ENCODE measurements at places on chromosomes 12 and 14.

DNA sequence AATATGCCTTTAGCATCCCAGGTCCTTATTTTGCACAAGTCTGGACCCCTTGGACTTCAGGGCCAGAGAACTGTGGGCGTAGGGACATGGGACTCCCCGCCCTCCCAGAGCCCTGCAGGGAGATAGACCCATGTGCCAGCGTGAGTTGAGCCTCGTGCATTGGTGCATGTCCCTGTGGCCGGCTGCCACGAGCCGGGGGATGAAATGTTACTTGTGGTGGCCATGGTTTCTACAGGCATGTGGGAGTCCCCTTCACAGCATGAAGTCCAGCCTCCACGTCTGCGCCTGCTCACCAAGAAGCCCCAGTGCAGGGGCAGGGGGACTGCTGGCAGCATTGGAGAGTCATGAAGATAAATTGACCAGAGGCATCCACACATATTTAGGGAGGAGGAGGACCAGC, 470.0 kb downstream of the BCL11B start:
- DNase-seq = no peak

DNA sequence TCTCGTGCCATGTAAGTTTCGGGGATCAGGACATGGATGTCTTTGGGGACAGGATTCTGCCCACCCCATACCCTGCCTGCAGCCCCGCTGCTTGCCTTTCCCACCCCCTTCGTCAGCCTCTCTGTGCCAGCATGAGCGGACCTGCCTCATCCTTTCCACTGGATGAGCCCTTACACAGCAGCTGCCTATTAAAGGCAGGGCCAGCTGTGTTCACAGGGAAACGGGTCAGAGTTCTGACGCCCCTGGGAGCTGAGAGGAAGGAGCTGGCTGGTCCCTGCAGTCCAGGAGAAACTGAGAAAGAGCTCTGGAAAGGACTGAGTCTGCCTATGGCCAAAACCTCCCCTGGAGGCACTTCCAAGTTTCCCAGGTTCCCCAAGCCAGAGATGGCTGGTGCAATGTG, 83.5 kb upstream of the NCOR2 start:
- no peak for DNase-seq

GRCh38 chr12:19171731-19172130, 42.2 kb downstream of the PLEKHA5 start:
- DNase-seq = no peak

GRCh38 chr14:68639758-68640574, 152.9 kb downstream of the ZFP36L1 start:
- no peak for DNase-seq

DNA sequence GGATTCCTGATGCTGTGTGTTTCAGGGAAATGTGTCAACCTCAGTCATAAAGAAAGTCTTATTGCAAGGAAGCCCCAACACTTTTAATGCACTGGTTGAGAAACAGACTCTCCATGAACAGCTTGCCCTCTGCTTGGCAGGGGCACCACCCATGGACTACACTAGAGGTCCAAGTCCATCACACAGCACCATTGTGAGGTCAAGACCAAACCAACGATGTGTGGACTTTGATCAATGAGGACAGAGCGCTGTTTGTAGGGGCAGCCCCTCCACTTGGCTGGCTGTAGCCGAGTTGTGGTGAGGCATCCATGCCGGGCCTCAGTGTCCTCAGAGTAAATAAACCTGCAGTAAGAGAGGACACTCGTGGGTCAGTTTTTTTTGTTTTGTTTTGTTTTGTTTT, 29.8 kb downstream of the ZFYVE21 start:
- no peak for DNase-seq

GRCh38 chr14:44963775-44964380, 1.9 kb downstream of the TOGARAM1 start:
- DNase-seq = no peak

DNA sequence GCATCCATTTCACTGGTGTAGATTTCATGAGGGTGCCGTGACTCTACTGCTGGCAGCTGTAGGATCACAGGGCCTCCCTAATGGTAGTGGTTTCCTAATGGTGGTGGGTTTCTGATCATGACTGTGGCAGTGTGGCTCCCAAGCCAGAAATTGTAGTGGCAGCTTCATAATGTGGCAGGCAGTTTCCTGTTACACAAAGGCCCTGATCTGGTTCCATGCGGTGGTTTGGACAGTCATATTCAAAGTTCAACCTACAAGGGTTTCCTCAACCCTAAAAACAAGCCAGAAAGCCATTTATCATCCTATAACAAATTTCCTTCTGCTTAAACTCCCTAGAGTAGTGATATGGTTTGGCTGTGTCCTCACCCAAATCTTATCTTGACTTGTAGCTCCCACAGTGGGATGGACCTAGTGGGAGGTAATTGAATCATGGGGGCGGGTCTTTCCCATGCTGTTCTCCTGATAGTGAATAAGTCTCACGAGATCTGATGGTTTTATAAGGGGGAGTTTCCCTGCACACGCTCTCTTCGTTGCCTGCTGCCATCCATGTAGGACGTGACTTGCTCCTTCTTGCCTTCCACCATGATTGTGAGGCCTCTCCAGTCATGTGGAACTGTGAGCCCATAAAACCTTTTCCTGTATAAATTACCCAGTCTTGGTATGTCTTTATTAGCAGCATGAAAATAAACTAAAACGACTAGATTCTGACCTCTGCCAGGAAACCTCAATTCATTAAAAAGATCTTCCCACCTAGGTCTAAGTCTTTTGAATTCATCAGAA, 257.1 kb downstream of the EFCAB11 start:
- DNase-seq = no peak

GRCh38 chr12:105968025-105968424, 170.7 kb downstream of the NUAK1 start:
- no peak for DNase-seq

GRCh38 chr12:4909410-4909733, 333 bp upstream of the KCNA1 start:
- DNase-seq = no peak

DNA sequence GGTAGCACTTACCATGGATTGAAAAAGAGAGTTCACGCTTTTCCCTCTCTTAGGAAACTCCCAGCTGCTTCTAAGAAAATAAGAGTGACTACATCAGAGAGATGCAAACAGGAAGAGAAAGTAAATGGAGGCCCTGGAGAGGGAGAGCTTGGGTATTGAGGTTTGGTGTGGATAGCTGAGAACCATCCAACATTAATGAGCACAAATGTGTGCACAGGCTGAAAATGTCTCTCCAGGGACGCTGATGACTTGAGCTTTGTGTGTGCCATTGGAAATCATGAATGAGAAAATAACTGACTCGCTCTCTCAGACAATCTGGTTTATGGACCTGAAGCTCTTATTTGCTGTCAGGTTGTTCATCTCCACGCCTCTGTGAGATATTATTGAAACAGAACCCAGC, 318.8 kb downstream of the NRXN3 start:
- no peak for DNase-seq

- no peak for DNase-seq
Observed at GRCh38 chr14:78951602-78952001, 781.4 kb downstream of the NRXN3 start.

GRCh38 chr12:52032446-52032803, 18.8 kb upstream of the NR4A1 start:
- DNase-seq = no peak

DNA sequence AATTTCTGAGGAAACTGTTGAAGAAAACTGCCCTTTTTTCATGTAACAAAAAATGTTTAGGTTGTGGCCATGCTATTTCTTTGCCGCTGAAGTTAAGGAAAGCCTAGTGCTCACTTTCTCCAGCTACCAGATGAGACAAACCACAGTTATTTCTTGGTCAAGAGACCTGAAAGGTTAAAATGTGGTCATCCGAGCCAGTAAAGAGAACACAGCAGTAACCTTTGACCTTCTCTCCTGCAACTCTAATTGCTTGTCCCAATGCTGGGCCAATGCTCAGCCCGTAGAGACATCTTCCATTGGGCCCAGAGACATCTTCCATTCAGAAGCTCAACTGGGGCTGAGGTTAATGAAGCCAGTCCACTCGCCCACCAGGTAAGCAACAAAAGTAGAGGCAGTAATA, 109.8 kb upstream of the CPSF6 start:
- DNase-seq = no peak

GRCh38 chr12:87687362-87687761, 341.8 kb downstream of the C12orf50 start:
- DNase-seq = no peak

DNA sequence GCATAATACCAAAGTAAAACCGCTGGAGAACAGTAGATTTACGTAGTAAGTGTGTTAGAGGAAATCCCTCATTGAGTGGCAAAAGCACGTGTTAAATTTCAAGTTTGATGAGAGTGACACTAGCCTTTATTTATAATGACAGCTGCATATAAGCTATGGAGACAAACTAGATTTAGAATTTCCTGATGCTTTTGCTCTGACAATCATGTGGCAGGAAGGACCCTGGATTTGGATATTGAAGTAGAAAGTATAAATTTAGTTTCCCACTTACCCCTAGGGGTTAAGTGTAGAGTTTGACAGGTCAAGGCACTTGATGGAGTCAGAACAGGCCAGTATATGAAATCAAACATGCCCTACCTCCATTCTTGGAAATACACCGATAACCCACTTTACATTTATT, 983.1 kb downstream of the FLRT2 start:
- DNase-seq = no peak

DNA sequence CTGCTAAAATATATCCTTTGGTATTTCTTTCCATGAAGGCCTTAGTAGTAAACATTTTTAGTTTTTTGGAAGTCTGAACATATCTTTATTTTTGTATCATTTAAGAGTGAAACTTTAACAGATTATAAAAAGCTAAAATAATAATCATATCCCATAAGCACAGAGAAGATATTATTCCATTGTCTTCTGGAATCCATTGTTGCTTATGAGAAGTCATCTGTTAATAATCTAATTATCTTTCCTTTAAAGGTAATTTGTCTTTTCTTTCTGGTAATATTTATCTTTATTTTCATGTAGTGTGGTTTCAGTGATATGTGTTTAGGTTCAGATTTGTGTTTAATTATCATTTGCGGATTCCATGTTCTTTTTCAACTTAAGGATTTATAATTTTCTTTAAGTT, 261.7 kb downstream of the MSRB3 start:
- DNase-seq = no peak

DNA sequence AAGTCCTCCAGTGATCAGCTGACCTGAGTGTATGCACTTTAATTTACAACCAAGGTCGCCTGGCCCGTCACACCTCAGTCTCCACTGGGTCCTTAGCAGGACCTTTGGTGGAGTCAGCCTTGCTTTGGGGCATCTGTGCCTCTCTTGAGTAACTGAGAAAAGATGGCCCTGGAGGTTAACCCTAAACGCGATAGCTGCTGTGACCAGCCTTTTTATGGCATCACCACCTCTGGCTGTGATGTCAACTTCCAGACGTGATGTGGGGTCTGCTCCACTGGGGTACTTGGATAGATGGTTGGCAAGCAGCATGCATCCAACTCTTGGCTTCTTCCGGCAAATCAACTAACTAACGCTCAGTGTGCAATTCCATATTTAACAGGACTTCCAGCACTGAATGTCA, 122.8 kb upstream of the RTL1 start:
- no peak for DNase-seq

DNA sequence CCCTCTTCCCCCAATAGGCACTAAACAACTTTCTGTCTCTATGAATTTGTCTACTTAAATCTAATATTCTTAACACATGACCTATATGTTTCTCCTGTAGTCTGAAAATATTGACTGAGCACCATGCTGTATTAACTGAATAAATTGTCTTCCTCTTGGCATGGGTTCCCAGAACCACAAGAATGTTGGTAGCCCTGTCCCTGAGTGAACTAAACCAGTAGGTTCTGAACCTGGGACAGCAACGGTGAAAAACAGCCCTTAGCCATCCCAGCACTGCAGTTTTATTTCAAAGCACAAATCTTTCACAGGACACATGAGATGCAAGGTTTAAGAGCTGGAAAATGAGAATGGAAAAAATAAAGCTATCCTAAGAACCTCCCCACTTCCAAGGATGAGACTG, 20.4 kb upstream of the HSP90B1 start:
- no peak for DNase-seq

DNA sequence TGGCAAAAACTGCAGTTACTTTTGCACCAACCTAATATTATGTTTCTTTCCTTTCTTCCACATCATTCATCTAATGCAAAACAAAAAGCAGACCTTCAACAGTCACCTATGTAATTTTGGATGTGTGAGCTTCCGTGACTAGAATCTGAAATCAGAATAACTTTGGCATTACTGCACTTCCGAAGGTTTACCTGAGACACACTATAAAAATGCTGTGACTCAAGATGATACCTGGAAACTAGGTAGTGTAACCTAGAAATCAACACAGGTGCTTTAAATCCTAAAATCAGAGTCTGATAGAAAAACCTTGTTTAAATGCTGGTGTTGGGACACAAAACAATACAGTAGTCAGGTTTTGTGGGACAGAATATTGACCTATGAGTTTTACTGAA, 2.2 kb downstream of the BTBD7 start:
- no peak for DNase-seq

- no peak for DNase-seq
Observed at GRCh38 chr12:31727192-31727591, 1.6 kb downstream of the AMN1 start.

GRCh38 chr12:6730169-6730568, 6.3 kb downstream of the COPS7A start:
- no peak for DNase-seq

GRCh38 chr12:108735855-108736254, 4.5 kb upstream of the CORO1C start:
- DNase-seq = no peak

- peak; percentile 37 for DNase-seq
Observed at GRCh38 chr12:50734409-50735263, 29.3 kb upstream of the ATF1 start.

DNA sequence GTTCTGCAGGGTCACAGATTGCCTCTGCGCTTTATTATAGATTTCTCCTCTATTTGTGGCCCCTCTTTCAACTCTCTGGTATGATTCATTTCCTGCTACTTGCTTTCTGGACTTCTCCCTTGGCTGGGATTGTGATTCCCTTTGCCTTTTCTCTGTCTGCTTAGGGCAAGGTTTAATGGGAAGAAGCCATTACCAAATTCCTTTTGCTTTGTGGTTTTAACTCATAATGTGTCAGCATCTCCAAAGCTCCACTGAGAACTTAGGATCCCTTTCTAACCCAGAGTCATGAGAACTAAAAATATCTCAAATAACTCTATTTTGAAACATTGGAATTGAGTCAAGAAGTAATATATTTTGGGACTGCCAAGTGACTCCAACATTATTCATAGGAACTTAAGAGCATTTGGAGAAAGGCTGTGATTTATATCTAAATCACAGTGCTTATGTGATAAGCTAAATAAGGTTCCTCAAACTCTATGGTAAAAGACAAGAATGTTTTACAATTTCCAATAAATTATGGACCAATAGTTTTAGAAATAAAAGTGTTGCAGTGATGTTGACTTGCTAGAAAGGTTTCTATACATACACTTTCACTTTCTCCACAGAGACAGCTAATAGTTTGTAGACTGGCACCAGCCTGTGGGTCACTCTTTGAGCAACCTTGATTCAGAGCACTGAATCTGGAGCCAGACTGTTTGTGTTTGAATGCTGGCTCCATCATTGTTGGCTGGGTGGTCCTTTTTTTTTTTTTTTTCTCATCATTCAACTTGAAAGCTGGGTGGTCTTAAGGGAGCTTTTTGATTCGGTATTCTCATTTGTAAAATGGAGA, 93.9 kb downstream of the DACT1 start:
- no peak for DNase-seq

- no peak for DNase-seq
Observed at GRCh38 chr14:72521045-72521444, 372.9 kb downstream of the DPF3 start.

GRCh38 chr14:70392676-70393075, 24.2 kb downstream of the SYNJ2BP start:
- no peak for DNase-seq
